ENCODE measurements at places on chromosomes 12 and 14.

DNA sequence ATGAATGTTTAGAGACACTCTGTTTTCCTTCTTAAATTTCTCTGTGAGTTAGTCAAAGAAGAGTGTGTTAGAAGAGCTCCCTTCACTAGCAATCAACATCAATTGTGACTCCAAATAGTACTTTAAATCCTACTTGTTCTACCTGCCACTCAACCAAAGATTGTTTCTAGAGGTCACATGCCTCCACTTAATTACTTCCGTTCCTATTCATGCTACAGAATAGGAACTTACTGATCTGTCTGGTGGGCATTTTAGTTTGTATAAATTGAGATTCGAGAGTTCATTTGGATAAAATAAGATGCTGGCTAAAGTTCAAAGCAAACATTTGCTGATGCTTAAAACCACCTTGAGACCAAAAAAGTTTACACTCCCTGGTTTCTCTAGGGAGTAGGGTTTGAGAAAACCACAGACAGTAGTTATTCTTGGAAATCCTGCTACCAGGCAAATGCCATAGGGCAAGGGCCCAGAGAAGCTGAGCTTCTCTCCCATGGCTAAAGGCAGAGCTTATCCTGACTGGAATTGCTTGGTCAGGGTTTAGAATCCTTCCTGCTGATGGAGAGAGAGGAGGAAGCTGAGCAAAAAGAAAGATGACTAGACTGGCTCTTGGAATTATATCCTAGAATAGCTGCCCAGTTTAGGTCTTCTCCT, 389.6 kb upstream of the ATP2B1 start:
- no peak for DNase-seq

DNA sequence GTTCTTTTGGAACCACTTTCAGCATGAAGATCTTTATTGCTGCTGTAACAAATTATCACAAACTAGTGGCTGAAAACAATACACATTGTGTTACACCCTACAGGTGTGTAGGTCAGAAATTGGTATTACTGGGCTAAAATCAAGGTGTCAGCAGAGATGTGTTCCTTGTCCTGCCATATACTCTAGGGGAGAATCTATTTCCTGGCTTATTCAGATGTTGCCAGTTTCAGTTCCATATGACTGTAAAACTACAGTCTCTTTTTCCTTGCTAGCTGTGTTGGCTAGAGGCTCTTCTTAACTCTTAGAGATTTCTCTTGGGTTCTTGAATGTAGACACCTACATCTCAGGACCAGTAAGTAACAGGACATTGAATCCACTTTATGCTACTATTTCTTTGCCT, 215.6 kb upstream of the PPFIA2 start:
- DNase-seq = no peak

DNA sequence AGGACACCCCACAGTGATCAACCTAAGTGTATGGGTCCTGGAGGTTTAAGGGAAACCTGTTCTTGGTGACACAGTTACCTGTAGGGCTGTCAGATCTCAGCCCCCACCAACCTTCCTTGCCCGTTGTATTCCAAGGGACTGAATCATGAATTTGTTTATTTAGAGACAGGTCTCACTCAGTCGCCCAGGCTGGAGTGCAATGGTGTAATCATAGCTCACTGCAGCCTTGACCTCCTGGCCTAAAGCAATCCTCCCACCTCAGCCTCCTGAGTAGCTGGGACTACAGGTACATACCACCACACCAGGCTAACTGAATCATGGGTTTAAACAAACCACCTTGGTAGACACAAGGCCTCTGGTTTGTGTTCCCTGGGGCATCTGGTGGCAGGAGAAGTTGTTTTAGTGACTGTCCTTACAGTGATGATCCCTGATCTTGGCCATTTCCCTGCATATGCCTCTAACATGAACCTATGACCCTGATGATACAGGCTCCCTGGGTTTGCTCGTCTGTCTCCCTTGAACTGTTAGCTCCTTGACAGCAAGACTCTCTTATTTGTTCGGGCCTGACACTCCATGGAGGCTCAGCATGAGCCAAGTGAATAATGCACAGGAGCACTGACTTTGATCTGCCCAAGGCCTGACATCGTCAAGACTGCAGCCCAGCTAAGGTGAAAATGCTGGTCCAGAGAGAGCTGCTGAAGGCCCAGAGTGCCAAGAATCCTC, 47.9 kb downstream of the PITPNM2 start:
- DNase-seq = no peak

- DNase-seq = no peak
Observed at GRCh38 chr12:107533218-107533617, 152.4 kb upstream of the PWP1 start.

DNA sequence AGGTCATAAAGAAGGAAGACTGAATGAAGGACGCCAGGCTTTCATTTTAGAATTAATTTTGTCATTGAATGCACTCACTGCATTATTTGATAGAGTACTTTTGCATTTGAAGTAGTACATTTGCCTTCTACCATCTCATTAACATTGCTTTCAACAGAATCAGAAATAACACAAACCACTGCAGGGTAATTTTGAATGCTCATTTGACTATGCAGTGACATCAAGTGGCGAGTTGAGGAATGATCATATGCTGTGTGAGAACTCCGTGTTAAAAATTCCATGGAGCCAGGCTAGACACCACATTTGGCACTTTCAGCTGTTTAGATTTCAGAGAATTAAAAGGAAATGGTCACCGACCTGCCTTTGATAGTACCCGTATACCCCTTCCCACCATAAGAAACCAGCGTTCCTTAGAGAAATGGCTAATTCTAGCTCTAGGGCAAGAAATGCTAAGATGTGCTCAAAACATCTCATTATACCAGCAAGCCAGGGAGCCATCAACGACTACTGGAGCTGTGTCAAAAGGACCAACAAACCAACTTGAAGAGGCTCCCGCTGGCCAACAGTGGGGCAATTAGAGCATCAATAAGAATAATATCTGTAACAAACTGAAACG, 16.5 kb downstream of the HEBP1 start:
- DNase-seq = no peak

DNA sequence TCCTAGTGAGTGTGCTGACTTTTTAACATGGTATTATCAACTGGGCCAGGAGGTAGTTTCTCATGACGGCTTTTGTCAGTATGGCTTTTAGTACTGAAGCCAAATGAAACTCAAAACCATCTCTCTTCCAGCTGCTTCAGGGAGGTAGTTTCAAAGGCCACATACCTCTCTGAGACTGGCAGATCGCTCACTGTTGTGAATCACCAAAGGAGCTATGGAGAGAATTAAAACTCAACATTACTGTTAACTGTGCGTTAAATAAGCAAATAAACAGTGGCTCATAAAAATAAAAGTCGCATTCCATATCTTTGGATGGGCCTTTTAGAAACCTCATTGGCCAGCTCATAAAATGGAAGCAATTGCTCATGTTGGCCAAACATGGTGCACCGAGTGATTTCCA, 141.1 kb downstream of the HMGA2 start:
- no peak for DNase-seq

DNA sequence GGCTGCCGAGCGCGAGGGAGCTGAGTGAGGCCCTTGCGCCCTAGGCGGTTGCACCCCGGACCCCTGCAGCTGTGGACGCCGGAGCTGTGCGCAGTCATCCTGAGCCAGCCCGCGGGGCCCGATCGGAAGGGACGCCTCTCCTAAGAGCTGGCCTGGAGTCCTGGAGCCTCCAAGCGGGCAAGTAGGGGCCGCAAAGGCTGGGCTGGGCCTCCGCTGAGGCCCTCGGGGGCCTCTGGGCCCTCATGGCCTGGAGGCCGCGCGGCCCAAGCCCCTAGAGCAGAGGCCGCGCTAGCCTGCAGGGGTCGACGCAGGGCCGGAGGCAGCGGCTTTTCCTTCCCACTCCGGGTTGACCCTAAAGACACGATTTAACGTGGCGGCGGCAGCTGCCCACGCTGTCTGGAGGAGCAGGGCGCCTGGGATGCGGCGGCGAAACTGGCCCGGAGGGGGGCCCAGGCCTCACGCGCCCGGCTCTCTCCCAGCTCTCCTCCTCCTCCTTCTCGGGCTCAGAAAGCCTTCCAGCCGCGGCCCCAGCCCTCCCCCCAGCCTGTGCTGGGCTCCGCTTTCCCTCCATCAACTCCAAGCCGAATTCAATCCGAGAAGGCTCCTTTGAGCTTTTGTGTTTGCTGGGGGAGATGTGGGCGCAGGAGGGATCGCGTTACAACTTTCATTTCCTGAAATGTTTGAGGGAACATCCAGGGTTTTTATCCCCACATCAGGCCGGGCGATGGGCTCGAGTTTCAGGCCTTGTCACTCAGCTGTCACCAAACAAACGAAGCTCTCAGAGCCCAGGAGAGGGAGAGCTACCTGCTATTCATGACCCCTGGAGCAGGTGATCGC, 11.6 kb downstream of the SIX1 start:
- DNase-seq = no peak

- no peak for DNase-seq
Observed at GRCh38 chr12:75974323-75975187, 57.0 kb downstream of the PHLDA1 start.

DNA sequence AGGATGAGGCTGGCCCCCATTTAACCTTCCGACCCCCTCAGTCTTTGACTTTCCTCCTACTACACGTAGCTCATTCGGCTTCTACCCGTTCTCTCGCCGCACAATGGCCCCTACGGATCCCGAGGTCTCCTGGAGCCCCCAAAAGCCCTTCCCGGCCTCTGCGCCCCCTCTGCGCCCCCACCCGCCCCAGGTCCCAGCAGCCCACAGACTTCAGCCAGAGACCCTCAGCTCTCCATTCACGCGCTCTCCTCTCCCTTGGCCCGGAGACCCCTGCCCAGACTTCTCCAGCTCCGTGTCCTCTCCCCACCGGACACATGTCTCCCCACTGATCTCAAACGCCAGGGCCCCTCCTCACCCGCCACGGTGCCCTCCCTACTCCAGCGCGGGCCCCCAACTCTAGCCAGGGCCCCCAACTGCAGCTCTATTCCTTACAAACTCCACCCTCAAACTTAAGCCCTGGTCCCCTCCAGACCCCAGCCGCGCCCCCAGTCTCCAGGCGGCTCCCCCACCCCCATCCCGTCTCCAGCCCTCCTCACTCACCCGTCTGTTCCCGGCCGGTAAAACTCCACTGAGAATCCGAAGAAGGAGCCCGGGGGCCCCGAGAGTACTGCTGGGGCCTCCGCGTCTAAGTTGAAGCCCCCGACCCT, 502 bp downstream of the ITGA5 start:
- no peak for DNase-seq

- DNase-seq = no peak
Observed at GRCh38 chr12:63042646-63043045, 107.7 kb upstream of the PPM1H start.

DNA sequence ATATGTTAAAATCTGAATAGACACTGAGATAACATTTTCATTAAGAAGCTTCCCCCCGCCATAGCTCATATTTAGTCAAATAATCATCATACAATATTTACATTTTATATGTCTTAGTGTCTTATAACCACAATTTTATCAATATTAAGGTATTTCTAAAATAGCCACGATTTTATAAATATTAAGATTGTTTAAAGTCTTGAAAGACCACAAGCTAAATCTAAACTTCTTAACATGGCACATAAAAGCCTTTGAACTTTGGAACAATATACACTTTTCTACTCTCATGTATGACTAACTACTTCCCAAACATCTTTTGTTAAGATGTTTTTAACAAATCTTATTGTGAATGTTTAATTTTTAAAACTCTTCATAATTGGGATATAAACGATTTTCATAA, 6.5 kb downstream of the USP44 start:
- no peak for DNase-seq

- DNase-seq = no peak
Observed at GRCh38 chr14:89787525-89787924, 167.0 kb downstream of the EFCAB11 start.

GRCh38 chr12:68440068-68440581, 108.0 kb upstream of the MDM1 start:
- no peak for DNase-seq

DNA sequence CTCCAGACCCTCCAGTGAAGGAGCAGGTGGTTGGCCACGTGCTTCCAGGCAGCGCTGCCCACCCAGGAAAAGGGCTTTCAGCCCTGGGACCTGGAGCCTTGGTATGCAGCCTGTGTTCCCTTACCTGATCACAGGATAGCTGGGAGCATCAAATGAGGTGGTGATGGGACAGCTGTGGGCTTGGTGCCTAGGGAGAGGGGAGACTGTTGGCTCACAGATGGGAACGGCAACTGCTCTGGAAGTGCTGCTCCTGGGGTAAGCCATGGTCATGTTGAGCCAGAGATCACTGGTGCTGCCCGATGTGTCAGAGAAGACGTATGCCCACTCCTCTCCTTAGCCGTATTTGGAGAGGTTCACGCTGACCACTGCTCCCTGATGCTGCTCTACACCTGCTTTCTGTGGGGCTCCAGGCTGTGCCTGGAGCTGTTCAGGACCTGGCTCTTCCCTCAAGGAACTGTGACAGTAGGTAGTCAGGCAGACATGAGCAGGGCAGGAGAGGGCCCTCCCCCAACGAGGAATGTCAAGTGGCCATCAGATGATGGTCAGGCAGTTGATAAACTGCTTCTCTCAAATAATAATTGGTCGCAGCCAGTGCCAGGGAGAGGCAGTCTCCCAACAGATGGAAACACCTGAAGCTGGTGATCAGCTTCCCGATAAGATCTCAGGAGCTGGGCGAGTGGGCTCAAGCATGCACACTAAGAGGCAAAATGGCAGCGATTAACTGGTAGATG, 2.8 kb upstream of the CYP46A1 start:
- no peak for DNase-seq

DNA sequence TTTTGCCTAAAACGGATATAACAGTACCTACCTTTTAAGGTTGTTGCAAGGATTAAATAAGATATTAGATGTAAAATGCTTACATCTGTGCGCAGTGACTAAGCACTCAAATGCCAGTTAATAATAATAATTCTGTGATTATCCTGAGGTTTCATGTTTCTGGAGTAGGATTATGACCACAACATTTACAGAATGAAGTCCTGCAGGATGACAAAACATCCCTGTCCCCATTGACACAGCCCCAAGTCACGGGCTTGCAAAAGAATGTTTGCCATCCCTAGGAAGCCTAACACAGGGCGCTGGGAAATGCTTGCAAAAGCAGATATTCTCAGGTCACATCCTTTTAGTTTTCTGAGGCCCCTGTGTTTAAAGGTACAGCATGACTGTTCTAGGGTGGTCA, 20.1 kb downstream of the SUSD6 start:
- DNase-seq = no peak

- DNase-seq = no peak
Observed at GRCh38 chr12:106717673-106718072, 56.8 kb upstream of the RIC8B start.

DNA sequence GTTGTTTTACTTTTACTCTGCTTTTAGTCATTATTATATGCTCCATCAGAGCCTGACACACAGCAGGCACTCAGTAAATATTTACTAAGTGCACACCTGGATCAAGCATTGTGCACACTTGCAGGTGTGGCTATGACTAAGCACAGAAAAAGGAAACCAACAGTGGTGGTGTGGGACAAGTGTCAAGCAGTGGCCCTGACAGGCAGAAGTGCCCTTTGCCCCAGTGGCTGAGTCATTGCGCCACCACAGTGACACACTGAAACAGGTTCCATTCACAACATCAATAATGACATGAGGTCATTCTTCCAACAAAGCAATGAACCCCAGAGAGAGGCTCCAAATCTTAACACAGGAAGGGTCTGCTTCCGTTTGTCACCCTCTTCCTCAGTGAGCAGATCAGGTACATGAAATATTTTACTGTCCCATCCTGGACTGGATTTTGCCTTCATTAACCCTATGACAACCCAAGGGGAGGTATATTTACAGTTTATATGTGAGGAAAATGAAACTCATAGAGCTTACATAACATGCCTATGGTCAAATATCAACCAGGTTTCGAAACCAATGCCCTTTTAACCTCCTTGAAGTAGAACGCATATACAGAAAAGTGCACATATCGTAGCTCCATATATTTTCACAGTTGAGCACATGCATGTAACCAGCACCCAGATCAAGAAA, 82.6 kb upstream of the GTF2A1 start:
- DNase-seq = no peak
